Osteocyte (in vitro differentiated cells): ENCODE measurements at places on chromosomes 4 and X. TPM values are rescaled to one million over a fixed set of nuclear protein-coding genes. Genes with fewer than 3 reads are reported as not detected.

DNA sequence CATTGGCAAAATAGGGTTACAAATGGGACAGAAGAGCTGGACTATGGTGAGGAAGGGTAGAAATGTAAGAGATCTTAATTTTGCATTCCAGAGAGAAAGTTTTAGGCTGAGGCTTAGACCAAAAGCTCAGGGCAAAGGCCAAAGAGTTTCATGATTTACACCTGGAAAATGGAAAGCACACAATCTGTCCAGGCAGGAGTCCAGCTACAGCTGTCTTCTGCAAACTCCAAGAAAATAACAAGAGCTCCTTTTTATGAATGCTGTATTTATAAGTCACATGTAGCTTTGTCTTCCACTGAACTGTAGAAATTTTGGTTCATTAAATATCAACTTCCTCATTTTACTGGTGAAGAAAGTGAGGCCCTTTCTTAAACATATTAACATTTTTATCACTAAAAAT, 288.0 kb upstream of the ATOH1 start:
- peaks cover 26% of the 10 kb centered on the region for H3K4me1 ChIP-seq
- H3K27ac ChIP-seq, result no peak overlapping the region
- no peak overlapping the region for H3K4me3 ChIP-seq
- no peak for DNase-seq

DNA sequence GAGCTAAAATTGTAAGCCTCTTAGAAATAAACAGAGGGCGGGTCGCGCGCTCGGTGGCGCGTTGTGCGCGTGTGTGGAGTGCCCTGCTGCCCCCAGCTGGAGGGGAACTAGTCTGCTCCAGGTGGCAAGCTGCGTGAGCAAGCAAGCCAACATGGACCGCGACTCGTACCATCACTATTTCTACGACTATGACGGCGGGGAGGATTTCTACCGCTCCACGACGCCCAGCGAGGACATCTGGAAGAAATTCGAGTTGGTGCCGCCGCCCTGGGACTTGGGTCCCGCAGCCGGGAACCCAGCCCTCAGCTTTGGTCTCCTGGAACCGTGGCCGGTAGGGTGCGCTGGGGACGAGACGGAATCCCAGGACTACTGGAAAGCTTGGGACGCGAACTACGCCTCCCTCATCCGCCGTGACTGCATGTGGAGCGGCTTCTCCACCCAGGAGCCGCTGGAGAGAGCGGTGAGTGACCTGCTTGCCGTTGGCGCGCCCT, 66.1 kb downstream of the DNAAF6 start:
- H3K4me1 ChIP-seq, result no peaks in the 10 kb centered on the region
- H3K27me3 ChIP-seq, result no peaks in the 10 kb centered on the region
- no peak overlapping the region for H3K27ac ChIP-seq
- H3K4me3 ChIP-seq, result no peak overlapping the region

Gene RAB39B
- 2.6 and 3.0 TPM in 2 replicates for total RNA-seq

DNA sequence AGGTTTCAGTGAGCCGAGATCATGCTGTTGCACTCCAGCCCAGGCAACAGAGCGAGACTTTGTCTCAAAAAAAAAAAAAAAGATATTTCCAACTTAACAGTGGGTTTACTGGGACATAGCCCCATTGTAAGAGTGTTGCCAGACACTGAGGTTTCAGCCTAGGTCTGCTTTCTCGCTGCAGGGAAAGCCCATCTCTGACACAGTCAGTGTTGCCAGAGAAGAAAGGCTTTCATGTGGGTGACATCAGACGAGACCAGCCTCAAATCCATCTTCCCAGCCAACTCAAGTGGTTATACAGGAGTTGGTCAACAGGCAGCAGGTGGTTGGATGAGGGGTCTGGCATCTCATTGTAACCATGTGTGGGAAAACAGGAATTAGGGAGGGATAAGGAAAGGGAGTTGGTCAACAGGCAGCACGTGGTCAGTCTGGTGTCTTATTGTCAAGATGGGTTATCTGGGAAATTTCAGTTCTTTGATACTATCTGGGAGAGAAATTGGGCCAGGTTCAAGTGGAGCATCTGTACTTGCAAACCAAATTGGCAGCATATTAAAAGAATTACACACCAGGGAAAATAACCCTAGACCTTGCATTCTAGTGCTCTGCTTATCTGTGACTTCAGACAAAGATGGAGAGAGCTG, 41.1 kb downstream of the NELFA start:
- H3K4me1 ChIP-seq, result no peaks in the 10 kb centered on the region
- H3K27ac ChIP-seq, result no peak overlapping the region
- no peaks in the 10 kb centered on the region for H3K27me3 ChIP-seq
- H3K36me3 ChIP-seq, result peaks cover 23% of the 10 kb centered on the region
- H3K4me3 ChIP-seq, result no peak overlapping the region

DNA sequence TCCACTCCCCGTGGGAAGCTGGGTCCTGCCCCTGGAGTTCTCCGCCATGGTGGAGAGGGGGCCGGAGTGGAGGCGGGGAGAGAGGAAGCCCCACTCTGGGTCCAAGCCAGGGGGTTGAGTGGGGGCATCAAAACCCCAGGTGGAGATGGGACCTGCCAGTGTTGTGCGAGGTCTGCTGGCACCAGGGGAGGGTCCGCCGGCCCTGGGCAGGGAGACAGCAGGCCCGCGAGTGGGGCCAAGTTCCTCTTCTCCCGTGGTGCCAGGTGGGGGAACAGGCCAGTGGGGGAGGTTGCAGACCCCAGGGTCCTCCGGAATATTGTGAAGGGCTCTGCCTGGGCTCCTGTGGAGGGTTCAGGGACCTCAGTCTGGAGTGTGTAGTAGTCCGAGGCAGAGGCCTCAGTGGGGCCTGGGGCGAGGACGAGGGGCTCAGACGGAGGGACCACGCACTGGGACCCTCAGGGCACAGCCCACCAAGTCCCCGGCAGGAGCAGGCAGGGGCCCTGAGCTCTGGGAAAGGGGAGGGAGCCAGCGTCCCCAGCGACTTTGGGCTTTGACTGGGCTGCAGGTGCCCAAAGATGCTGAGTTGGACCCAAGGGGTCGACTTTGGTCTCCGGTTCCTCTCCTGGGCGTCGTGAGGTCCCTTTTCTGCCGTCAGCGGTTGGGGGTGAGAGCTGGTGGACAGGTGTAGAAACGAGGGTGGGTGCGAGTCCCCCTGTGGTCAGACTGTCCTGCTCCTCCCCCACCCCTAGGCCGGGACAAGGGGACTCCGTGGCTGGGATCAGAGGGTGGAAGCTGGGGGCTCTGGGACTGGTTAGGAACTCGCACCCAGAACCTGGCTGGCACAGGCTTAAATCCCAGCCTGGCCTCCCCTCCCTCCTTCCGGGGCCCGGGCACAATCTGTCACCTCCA, 43.8 kb upstream of the NKX1-1 start:
- no peak overlapping the region for H3K27ac ChIP-seq
- no peaks in the 10 kb centered on the region for H3K4me1 ChIP-seq
- DNase-seq, result peak; percentile 83

Gene ATP2B3
- 0.21 and 0.39 TPM in 2 replicates for total RNA-seq

Gene SHOX
- total RNA-seq, result 0.21 TPM in 1 of 2 replicates, not detected in the other

Gene NDST3
- total RNA-seq, result 3.2 and 3.6 TPM in 2 replicates

GRCh38 chr4:72295966-72296557, 264.3 kb downstream of the NPFFR2 start:
- peaks cover 4% of the 10 kb centered on the region for H3K4me1 ChIP-seq
- H3K27me3 ChIP-seq, result peaks cover 13% of the 10 kb centered on the region
- H3K27ac ChIP-seq, result no peak overlapping the region
- DNase-seq, result no peak
- no peaks in the 10 kb centered on the region for H3K36me3 ChIP-seq

DNA sequence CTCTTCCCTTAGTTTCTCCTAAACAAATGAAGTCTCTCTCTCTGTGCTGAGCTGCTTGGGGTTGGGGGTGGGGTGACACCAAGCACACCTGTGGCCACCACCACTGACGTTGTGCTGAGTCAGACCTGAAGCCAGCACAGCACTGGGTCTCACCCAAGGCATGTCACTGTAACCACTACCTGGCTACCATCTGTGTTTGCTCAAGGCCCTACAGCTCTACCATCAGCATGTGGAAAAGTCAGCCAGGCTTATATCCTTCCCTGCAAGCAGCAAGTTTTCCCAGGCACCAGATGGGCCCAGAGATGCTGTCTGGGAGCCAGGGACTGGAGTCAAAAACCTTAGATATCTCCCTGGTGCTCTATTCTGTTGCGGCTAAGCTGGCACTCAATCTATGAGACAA, 6.9 kb downstream of the CXCL10 start:
- no peaks in the 10 kb centered on the region for H3K36me3 ChIP-seq
- peaks cover 11% of the 10 kb centered on the region for H3K4me1 ChIP-seq
- H3K27ac ChIP-seq, result no peak overlapping the region
- no peak overlapping the region for H3K4me3 ChIP-seq
- no peak for DNase-seq

DNA sequence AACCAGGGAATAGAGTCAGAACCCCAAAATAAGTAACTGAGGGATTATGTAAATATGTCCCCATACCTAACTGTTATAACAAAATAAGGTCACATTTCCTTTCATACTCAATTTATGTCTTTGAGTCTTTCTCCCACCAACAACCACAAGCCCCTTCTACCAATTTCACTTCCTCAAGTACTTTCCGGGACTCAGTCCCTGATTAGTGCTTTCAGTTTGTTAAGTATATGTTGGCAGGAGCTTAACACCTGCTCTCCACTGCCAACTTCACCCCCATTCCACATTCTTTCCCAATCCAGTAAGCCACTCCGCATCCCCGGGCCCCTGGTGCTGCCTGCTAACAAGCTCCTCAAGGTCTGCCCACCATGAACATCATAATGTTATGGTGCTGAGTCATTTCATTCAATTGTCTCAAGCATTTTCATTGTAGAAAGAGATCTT, 71.3 kb upstream of the SPRY1 start:
- no peak for DNase-seq
- peaks cover 11% of the 10 kb centered on the region for H3K4me1 ChIP-seq
- no peak overlapping the region for H3K27ac ChIP-seq
- no peak overlapping the region for H3K4me3 ChIP-seq
- H3K36me3 ChIP-seq, result peaks cover 18% of the 10 kb centered on the region
- H3K27me3 ChIP-seq, result no peaks in the 10 kb centered on the region

Gene MAML3
- total RNA-seq, result 8.0 and 8.2 TPM in 2 replicates

DNA sequence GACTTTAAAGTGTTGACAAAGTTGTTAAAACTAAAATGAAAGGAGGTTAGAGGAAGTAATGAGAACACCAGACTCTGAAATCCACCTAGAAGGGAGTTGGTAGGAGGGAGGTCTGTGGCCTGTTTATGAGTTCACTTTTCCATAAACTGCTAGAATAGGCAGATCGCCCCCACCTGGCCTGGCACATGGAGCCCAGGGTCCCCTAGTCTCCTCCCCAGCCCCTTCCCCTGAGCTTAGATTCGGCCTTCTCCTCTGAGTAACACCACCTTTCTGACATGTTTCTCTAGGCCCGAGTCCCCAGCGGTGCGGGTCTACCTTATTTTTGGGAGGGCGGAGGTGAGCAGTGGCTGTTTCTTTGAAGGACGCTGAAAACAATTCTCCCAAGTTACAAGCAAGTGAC, 54.5 kb upstream of the FAT1 start:
- no peak overlapping the region for H3K4me3 ChIP-seq
- no peaks in the 10 kb centered on the region for H3K27me3 ChIP-seq
- no peaks in the 10 kb centered on the region for H3K36me3 ChIP-seq
- no peak for DNase-seq

Gene MSMO1
- 34.9 and 36.9 TPM in 2 replicates for total RNA-seq

Gene REELD1
- not detected in 2 replicates for total RNA-seq
